ENCODE measurements at places on chromosomes 3 and 15.

DNA sequence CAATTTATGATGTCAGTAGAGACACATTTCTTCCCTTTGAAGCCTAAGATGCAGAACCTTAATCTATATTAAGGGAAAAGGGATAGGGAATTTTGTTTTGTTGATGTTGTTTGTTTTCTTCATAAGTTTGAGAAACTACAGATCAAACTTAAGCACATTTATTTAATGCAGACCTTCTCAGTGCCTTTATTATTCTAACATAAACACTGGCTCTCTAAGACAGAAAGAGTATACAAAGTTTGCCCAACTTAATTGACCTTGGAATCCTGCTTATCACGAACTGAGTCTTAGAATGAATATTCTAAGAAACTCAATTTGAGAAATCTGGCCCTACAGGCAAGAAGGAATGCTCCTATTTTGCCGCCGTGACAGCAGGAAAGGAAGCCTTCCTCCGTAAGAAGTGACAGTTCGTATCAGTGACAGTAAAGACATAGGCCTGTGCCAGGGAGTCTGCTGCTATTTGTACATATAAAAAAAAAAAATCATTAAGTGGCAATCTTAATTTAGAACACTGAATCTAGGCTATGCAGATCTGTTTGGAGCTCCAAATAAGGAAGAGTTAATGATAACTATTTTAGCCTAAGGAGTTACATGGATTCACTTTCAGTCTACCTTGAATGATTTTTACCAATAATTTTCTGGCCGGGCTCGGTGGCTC, 8.8 kb upstream of the IMPG2 start:
- DNase-seq: no peak

DNA sequence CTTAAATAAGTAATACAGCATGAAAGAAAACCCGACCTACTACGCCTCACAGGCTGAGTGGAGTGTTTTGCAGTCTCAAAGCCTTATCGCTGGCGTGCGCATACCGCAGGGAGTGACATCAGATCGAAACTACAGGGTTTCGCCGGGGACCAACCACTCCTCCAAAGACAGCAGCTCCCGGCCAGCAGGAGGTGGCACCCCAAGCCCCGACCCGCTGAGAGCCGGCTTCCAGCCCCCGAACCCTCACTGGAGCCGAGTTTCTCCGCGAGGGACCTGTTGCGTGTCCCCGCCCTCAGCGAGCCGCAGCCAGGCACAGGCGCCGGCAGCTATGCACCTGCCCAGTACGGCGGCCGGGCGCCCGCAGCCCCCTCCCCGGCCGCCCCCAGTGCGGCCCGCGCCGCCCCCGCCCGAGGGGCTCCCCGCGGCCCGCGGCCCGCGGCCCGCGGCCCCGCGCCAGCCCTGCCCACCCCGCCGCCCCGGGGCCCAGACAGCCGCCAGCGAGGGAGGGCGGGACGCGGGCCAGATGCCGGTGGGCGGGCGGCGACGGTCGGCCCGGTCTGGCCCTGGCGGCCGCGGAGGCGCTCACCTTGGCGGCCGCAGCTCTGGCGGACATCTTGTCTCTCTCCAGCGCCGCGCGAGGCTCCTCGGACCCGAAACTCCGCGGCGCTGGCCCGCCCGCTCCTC, 710 bp downstream of the TJP1 start:
- DNase-seq: no peak

- DNase-seq: no peak
Observed at GRCh38 chr15:94723801-94724200, 492.4 kb downstream of the MCTP2 start.

DNA sequence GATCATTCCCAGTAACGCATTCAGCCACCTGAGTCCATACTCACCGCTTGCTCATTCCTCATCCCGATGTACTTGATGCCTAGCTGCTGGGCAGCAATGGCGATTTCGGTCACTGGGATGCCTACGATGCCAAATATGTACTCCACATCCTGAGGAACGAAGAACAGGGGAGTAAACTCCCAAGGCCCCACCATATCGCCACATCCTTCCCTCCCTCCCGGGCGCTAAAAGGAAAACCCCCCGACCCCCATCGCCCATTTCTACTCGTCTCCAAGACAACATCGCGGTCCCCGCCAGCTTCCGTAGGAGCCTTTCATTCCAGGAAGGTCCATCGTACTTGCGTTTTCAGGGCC, 347 bp downstream of the HACL1 start:
- no peak for DNase-seq

DNA sequence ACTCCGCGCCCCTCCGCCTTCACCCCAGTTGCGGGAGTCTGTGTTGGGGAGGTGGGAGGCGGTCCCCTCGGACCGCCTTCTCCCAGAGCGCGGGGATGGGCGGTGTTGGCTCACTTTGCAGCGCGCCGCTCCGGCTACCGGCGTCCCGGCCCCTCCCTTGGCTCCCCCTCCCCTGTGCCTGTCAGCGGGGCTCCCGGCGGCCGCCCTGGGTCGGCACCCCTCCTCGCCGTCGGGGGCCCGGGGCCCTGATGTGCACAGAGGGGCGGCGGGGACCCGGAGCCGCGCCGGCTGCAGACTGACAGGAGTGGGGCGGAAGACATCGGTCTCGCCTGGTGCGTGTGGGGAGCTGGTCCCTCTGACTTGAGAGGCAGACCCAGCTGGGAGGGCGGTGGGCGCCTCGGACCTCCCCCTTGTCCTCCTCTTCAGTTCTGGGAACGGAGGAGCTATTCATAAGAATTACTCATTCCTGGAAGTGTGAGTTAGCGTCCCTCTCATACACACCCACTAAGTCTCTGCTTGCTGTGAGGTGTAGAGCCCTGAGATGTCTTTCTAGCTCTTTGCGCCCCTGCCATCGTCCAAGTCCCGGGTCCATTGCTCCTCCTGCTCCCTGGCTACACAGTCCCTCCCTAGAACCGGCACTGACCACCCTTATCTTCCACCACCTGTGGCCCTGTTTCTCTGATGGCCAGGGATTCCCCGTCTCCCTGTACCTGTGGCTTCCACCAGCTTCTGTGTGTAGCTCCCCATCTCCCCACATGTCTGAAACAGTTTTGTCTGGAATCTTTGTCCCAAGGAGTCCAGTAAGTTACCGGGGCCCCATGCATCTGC, 42.3 kb upstream of the ROPN1 start:
- no peak for DNase-seq

- no peak for DNase-seq
Observed at GRCh38 chr3:195175076-195175475, 95.9 kb downstream of the XXYLT1 start.

DNA sequence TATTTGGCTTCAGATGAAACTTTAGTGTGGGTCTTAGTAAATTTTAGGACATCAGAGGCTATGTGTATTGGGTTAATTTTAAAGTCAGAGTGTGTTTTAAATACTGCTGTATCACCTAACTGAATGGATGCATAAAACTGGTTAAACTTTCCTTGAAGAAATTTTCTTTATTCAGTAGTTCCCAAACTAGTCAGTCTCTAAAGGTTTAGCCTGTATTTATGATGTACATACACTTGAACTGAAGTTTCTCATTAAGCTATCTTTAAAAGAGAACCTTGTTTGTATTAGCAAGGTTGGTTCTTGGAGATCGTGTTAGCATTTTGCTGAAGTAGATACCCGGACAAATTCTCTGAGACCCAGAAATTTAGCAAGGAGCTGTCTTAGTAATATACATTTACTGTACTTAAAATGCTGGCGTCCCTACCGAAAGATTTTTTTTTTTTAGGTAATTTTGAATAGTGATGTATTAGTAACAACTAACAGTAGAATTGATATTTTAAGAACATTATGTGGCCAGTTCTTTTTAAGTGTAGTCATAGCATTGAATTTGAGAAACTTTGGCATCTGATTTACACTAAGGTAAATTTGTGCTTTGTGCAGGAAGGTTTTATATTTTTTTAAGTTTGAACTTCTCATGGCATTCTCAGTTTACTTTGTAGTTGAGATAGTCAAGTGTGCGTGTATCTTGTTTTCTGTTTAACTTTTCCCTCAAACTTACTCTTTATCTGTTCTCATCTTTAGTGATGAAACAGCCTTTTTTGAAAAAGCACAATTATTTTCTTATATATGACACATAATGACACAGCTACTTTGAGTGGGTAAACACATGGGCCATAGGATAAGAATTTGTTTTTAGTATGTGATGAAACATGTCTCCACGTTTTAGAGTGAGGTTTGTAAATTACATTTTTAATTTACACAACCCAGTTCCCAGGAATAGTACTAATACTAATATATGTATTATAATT, 2.9 kb downstream of the DIPK2A start:
- DNase-seq: no peak

GRCh38 chr3:72982609-72983366, 13.8 kb upstream of the PPP4R2 start:
- DNase-seq: no peak

GRCh38 chr3:163538387-163538786, 1539.9 kb downstream of the SI start:
- no peak for DNase-seq

DNA sequence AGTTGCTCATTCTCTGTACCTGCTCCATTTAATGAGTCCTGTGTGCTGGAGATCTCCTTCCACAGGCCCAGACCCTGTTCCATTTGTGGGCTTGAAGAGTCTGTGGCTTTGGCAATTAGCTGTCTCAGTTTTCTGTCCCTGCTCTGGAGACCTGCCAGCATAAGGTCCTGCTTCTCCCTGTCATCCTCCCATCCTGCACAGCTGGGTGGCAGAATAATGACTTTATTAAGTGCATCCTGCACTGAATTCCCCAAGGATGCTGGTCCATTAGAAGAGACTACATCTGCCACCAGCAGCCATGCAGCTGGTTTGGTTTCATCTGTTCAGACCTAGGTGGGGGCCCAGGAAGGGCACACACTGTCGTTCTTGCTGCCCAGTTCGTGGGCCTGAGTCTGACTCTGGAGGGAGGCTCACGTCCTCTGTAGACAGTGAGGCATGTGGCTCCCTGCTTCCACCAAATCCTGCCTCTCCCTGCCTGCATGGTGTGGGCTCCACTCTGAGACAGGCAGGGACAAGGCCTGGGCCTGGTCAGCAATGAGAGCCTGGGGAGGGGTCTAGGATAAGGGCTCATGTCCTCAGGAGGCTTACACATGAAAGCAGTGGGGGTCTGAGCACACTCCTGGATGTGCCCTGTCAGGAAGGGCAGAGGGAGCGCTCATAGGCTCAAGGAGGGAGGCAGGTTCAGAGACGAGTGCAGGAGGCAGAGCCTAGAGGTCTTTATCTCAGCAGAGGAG, 78.4 kb upstream of the PRR23E start:
- DNase-seq: no peak

DNA sequence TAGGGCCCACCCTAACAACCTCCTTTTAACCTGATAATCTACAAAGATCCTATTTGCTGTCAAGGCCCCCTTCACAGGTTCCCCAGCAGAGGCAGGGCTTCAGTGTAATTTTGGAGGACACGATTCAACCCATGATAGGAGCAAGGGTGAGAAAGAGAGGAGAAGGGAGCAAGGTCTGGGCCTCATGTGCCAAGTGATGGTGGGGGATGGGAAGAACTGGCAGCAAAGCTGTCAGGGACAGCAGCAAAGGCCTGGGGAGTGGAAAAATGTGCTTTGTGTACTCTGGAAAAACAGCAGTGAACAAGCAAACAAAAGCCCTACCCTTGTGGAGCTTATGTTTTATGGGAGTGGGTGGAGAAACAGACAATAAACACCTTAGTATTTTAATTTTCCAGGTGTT, 2.7 kb upstream of the GALNT15 start:
- no peak for DNase-seq
